ENCODE measurements at places on chromosomes 2 and 18. TPM values are rescaled to one million over a fixed set of nuclear protein-coding genes. Genes with fewer than 3 reads are reported as not detected.

SIX2 gene
- not detected for total RNA-seq

CFAP65 gene
- not detected for total RNA-seq

MYL12A gene
- 500 TPM for total RNA-seq

ASAP2 gene
- total RNA-seq, result 0.75 TPM

REG1B gene
- not detected for total RNA-seq

TNFRSF11A gene
- 3.1 TPM for total RNA-seq

HOXD12 gene
- total RNA-seq, result not detected

UGT1A3 gene
- not detected for total RNA-seq

RFX8 gene
- not detected for total RNA-seq

TMEM178A gene
- 0.89 TPM for total RNA-seq

DNA sequence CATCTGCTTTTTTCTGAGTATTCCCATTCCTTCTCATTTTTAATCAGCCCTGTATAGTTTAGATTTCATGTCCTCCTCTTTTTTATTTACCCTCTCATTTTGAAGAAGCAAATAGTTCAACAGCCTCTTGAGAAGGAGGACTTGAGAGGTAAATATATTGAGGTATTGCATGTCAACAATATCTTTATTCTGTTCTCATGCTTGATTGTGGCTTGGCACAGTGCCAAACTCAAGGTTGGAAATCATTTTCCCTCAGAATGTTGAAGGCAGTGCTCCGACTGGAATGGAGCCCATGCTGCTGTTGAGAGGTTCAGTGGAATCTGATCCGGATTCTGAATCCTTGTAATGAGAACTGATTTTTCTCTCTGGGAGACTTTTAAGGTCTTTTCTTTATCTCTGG lies 31.0 kb upstream of the GALNT3 start:
- no peak overlapping the region for H3K27ac ChIP-seq
- H3K27me3 ChIP-seq, result peaks cover 15% of the 10 kb centered on the region
- H3K36me3 ChIP-seq, result no peaks in the 10 kb centered on the region
- H3K4me3 ChIP-seq, result no peak overlapping the region

GRCh38 chr2:60881047-60881932 lies at the start of gene REL:
TSS of gene REL (plus strand) at chr2:60881574. CDS start at chr2:60881841, 267 bp downstream.
- no peaks in the 10 kb centered on the region for H3K36me3 ChIP-seq
- peak within 1 kb of the TSS; percentile 99 for H3K4me3 ChIP-seq
- peak; percentile 93 for DNase-seq
- H3K4me1 ChIP-seq, result peaks cover 24% of the 10 kb centered on the region
- no peaks in the 10 kb centered on the region for H3K27me3 ChIP-seq
- peak within 1 kb of the TSS; percentile 98 for H3K27ac ChIP-seq

GRCh38 chr2:60415814-60416213 lies 137.6 kb downstream of the BCL11A start:
- H3K36me3 ChIP-seq, result no peaks in the 10 kb centered on the region
- no peak overlapping the region for H3K4me3 ChIP-seq
- no peak for DNase-seq
- no peak overlapping the region for H3K27ac ChIP-seq
- no peaks in the 10 kb centered on the region for H3K4me1 ChIP-seq
- peaks cover 13% of the 10 kb centered on the region for H3K27me3 ChIP-seq

- DNase-seq, result no peak
- H3K4me3 ChIP-seq, result no peak overlapping the region
- H3K36me3 ChIP-seq, result no peaks in the 10 kb centered on the region
- no peak overlapping the region for H3K27ac ChIP-seq
- H3K27me3 ChIP-seq, result peaks cover 37% of the 10 kb centered on the region
These were observed 206.2 kb downstream of the RPIA start for GRCh38 chr2:88897715-88898114.

DNA sequence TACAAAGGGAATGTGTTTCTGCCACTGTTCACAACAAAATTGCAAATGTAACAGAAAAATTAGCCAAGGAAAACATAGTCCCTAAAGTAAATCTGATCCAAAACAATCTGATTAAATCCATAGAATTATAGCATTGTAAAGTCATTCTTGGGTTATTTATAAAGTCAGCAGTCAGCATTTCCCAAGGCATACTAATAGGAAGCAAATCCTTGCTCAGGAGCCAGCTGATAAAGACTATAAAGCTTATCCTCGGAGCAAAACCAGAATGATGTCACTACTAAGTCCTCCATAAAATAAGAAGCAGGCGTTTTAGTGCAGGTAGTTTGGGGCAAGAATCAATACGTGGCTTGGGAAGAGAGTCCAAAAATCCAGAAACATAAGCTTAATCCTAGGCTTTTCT lies 67.3 kb upstream of the CSRNP3 start:
- peaks cover 37% of the 10 kb centered on the region for H3K27me3 ChIP-seq
- peaks cover 3% of the 10 kb centered on the region for H3K4me1 ChIP-seq
- no peak overlapping the region for H3K4me3 ChIP-seq

DNA sequence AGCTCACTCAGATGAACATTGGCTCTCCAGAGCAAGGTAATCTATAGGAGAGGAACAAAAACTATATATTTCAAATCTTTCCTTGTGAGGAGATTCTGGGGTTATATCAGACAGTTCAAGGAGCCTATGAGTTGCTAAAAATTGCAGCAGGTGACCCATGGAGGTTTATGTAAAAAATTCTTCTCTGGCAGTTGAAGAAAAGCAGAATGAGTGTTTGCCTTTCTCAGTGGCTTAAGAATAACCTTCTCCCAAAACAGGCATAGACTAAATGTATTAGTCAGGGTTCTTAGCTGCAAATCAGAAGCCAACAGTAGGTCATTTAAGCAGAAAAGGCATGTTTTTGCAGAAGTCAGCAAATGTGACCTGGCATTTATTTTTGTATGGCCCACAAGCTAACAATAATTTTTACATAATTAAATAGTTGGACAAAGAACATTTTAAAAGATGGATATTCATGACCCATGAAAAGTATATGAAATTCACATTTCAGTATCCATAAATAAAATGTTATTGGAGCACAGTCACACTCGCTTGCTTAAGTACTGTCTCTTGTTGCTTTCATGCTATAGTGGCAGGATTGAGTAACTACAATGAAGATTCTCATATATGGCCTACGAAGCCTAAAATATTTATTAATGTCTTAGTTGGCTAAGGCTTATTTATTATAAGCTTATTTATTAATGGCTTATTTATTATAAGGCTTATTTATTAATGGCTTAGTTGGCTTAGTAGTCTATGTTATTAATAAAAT lies 93.4 kb upstream of the TLK1 start:
- H3K4me3 ChIP-seq, result no peak overlapping the region
- H3K36me3 ChIP-seq, result no peaks in the 10 kb centered on the region
- no peaks in the 10 kb centered on the region for H3K27me3 ChIP-seq
- H3K27ac ChIP-seq, result no peak overlapping the region
- H3K4me1 ChIP-seq, result peaks cover 13% of the 10 kb centered on the region

Data from T-helper 17 cell (primary cell).